ENCODE measurements at places on chromosomes 2 and 18.

DNA sequence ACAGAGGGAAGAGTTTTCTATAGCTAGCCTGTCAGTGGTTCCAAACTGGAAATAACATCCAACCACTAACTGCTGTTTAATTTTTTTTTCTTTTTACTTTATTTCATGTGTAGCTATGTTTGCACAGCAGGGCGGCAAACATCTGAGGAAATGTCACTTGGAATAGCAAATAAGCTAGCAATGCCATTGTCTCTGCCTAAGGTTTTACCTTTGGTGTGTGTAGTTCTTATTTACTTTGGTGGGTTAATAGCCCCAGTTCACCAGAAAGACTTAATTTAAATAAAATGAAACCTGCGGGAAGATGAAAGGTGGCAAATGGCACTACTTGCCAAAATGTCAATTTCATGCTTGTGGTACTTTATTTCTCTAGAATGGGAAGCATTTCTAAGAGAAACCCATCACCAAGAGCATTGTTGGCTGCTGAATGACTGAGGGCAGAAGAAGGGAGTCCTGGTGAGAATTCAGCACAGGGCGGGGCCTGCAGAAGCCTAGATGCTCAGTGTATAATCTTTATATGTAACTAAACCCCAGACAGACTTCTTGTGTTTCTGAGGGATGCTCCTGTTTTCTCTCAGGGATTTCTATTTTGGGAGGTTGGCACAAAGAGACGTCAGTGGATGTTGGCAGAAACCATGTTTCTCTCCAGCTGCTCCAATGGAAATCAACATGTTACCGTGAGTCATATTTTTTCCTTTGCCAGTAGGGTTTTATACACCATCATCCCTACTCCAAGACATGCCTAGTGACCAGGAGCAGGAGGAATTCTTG, 300.4 kb upstream of the NT5C1B start:
- DNase-seq = no peak

DNA sequence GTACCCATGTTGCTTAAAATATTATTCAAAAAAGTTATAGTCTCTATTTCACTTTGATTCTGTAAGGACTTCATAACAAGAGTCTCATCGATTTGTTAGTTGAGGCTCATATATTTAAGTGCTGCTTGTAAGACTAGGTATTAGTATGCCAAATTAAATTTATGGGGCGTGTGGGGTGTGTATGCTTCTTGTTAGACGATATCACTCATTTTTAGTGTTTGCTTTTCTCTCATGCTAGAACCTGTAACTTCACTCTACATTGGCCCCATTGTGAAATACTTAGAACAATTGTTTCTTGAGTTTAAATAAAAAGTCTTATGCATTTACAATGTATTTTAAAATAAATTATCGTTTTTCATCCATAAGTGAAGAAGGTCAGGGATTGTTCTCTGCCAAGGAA, 63.6 kb downstream of the CTNNA2 start:
- no peak for DNase-seq

DNA sequence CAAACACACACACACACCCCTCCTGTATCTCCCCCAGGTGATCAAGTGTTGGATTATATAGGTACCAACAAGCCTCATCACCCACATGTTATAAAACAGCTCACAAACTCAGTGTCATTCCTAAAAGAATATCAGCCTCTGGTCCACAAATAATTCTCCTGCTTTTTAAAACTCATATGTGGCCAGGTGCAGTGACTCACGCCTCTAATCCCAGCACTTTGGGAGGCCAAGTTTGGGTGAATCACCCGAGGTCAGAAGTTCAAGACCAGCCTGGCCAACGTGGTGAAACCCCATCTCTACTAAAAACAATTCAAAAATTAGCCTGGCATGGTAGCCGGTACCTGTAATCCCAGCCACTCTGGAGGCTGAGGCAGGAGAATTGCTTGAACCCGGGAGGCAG, 87.8 kb downstream of the LRATD1 start:
- DNase-seq = no peak

DNA sequence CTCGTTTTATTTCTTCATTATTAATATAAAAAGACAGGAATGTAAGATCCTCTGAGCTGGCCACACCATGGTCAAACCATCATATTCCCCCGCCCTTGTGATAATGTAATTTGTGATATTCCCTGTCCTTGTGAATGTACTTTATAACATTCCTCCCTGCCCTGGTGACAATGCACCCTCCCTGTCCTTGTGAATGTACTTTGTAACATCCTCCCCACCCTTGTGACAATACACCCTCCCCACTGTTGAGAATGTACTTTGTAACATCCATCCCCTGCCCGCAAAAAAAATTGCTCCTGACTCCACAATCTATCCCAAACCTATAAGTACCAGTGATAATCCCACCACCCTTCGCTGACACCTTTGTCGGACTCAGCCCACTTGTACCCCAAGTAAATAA, 211.0 kb downstream of the MBD2 start:
- DNase-seq = no peak

DNA sequence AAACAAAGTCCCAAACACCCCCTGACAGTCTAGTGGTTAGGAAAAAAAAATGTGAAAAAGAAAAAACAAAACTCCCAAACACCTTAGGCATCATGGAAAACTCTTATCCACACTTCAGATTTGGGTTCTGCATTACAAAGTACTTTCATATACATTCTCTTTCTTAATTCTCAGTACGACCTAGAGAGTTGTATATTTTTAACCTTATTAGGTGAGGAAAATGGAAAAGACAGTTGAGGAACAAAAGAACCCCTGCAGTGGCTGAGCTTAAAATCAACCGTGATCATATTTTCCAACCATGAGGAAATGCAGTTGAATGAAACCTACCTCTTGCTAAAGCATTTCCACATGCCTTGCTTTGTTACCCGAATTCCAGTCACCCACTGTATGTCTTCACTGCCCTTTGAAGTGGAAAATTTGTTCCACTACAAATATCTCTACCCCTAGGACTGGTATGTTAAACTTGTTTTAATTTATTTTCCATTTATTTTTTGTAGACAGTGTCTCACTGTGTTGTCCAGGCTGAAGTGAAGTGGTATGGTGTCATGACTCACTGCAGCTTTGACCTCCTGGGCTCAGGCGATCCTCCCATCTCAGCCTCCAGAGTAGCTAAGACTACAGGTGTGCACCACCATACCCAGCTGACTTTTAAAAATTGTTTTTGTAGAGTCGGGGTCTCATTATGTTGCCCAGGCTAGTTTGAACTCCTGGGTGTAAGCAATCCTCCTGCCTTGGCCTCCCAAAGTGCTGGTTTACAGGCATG, 56.9 kb upstream of the LPIN2 start:
- DNase-seq = no peak

DNA sequence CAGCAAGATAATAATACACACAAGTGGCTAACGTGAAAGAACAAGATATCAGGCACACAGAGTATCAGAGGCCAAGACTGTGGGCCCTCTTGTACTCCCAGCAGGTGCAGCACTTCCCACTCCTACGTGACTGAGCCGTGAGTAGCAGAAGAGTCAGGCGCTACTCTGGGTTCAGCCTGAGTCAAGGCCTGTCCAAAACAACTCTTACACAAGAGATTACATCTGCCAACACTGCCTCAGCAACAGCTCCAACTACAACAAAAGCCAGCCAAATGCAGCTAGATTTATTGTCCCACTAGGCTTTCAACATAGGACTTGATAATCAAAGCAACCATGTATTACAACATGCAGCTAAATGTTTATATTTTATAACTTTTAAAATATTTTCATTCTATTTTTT, 56.2 kb downstream of the ITSN2 start:
- DNase-seq = no peak

DNA sequence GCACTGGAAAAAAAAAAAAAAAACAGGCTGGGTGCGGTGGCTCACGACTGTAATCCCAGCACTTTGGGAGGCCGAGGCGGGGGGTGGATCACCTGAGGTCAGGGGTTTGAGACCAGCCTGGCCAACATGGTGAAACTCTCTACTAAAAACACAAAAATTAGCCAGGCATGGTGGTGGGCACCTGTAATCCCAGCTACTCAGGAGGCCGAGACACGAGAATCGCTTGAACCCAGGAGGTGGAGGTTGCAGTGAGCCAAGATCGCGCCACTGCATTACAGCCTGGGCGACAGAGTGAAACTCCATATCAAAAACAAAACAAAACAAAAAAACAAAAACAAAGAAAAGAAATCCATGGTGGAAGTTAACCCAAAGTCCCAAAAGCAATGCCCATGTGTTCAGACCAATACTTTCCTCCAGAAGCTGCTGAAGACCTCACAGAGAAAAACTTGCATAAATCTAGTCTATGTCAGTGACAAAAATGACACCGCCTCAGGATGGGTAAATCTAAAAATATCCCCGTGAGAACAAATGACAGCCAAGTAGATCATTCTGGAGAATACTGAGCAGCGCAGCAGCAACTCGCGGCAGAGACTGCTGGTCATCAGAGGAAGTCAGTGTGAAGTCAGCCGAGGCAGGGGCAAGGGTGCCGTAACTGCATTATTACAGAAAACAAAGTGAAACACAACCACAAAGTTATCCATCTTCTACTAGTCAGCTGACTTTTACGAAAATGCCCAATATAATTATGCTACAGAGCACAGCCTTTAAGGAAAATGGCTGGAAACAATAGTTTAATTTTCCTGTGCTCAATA, 41.0 kb downstream of the LPIN2 start:
- DNase-seq = no peak

DNA sequence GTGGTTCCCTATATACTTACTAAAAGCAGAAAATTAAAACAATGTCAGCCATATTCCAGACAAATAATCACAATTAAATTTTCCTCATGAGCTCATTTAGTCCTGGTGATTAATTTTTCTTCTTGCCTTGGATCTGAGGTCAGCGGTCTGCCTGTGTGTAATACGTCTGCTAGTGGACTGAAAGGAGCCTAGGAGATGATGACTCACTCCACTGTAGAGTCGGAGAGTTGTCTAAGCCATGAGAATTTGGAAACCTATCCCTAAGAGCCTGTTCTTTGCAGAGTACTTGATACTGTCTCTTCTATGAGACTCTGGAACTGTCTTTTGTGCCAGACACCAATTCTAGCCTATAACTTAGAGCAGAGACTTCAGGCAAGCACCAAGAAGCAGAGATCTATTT, 94.2 kb upstream of the RAB27B start:
- no peak for DNase-seq

GRCh38 chr2:220528180-220528675, 900.8 kb downstream of the SLC4A3 start:
- no peak for DNase-seq
